ENCODE measurements at places on chromosomes 7 and 10.
A peak's percentile ranks its signal among the peaks of the same experiment; 100 is the strongest.

DNA sequence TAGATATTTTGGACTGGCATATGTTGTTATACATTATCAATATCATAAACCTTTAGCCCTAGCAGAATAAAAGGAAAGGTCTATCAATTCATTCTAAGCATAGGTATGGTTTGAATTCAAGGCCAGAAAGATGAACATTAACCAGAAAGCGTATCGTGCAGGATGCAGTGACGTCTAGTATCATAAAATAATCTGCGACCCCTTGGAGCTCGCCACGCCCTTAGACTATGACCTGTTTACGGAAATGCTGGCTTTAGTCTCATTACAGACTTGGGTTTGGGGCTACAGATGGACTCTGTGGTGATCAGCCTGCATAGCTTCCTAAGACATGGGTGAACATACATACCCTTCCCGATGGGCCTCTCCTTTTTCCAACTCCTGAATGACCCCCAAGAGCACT, 21.5 kb downstream of the INSYN2A start:
- no peak for DNase-seq

DNA sequence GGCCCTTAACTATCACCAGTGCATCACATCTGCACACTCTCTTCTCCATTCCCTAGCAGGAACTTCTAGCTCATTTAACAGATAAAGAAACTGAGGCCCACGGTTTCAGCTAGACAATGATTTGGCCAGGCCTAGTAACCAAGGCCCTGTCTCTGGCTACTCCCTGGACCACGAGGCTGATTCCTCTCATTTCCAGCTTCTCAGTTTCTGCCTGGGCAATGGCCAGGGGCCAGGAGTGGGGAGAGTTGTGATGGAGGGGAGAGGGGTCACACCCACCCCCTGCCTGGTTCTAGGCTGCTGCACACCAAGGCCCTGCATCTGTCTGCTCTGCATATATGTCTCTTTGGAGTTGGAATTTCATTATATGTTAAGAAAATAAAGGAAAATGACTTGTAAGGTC, 13.5 kb downstream of the AQP1 start:
- DNase-seq, result no peak

GRCh38 chr10:13302821-13303555, 3.1 kb upstream of the PHYH start:
- DNase-seq, result no peak

DNA sequence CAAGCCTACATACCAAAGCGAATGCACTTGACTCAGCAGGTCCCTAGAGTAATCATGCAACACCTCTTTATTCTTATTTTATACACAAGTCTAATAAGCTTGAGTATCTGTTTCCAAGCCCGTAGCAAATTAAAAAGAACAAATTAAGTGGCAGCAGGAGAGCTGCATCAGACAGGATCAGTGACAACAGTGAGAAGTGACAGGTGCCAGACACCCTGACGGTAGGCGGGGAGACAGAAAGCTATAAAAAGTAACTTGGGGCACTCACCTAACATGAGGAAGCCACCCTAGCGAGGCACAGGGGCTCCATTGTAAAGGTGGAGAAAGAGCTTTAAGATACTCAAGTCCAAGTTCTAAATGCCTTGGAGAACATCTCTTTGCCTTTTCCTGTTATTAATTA, 174.2 kb downstream of the PLXNA4 start:
- DNase-seq, result no peak

- DNase-seq, result no peak
Measured at GRCh38 chr10:111455776-111456426, 379.1 kb downstream of the ADRA2A start.

DNA sequence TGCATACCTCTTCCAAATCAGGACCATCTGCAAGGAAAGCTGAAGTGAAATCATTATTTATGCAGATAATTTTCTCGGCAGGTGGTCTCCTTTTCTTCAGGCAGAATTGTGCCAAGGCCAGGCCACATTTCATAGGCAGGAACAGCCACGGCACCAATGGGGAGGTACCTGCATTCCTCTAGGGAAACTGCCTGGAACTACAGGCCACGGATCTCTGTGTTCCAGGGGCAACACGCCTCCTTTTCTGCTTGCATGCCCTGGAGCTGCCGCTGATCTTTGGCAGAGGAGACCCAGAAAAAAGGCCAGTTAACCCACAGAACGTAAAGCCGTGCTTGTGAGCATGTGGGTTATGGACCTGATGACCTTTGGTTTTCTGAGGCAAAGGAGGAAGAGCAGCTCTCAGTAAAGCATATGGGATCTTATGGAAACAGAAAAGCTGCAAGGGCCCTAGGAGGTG, 111.2 kb upstream of the KIAA1217 start:
- DNase-seq, result no peak

DNA sequence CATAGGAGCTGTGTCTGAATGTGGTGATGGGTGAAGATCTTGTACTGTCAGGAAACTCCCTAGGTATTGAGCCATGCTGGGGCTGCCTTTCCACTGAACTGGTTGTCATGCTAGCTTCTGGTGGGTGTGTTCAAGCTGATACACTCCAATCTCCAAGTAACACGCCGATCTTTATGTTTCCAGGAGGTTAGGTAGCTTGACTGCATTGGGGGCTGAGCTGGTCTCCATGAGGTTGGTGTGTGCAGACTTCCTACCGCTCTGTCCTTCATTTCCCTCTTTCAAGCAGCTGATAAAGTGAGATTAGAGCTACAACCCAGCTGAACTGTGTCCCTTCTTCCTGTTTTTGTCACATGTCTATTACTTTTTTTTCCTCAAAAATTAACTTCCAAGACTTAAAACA, 265.5 kb downstream of the ANKRD30A start:
- DNase-seq, result no peak

GRCh38 chr7:106893591-106893990, 28.5 kb downstream of the PIK3CG start:
- no peak for DNase-seq

DNA sequence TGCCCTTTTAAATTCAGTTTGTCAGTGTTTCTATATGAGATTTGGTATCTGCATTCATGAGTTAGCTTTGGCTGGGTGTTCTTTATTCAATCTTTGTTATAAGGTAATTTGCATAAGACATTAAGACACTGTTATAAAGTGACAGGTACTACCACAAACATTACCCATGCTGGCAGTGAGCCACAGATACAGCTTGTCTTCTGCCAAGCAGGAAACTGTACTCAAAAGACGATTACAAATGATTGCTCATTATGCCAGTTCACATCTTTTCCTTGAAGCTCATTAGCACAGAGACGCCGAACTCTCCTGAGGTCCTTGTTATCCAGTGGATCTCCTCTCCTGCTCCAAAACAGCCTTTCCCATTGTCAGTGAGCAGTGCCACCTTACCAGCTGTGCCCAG, 30.4 kb downstream of the AMPH start:
- no peak for DNase-seq

GRCh38 chr10:132793871-132794849, 8.2 kb upstream of the NKX6-2 start:
- DNase-seq, result no peak

DNA sequence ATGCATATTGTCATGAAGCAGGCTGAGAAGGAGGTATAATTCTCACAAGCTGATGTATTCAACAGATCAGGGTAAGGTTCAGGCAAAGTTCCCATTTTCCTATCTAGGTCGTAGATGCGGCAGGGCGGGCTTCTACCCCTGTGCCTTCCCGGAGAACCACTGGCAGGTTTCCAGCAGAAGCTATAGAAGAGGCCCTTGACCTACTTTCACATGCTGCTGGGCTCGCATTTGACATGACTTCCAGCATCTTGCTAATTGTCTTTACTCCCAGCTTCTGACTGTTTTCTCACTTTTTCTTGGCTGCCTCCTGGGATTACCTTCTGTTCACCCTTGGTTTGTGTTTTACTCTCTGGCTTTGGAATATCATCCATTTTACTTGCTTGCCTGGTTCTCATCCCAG, 32.6 kb upstream of the ORC5 start:
- DNase-seq, result no peak

DNA sequence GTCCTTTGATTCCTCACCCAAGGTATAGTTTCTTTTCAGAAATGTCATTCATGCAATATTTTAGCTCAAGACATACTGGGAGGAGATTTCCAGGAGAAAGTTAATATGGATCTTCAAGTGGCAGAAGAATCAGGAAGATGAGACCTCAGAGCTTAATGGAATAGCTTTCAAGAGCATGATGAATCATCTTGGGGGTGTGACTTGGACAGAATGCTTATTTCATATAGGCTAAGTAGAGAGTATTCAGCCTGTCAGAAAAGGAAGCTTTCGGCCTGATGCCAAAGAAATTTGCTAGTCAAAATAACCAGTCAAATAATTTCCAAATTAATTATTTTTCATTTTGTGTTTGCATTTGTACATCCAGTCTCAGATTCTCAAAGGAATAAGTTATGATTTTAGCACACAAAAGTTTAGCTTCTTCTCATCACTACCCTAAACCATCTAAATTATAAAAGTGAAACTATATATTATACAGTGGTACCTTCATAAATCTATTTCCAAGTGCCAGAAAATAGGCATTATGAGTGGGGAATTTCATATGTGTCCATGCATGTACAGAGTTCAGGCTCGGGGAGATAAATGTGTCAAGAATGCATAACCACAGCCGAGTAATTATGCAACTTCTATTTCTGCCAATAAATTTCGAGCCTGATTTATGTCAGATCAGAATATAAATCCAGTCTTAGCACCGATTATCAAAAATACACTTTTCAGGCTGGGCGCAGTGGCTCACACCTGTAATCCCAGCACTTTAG, 27.3 kb upstream of the CALD1 start:
- DNase-seq, result no peak

GRCh38 chr7:139680676-139681462, 96.9 kb downstream of the HIPK2 start:
- no peak for DNase-seq

GRCh38 chr7:117200786-117201458, 121.9 kb downstream of the WNT2 start:
- DNase-seq, result no peak

DNA sequence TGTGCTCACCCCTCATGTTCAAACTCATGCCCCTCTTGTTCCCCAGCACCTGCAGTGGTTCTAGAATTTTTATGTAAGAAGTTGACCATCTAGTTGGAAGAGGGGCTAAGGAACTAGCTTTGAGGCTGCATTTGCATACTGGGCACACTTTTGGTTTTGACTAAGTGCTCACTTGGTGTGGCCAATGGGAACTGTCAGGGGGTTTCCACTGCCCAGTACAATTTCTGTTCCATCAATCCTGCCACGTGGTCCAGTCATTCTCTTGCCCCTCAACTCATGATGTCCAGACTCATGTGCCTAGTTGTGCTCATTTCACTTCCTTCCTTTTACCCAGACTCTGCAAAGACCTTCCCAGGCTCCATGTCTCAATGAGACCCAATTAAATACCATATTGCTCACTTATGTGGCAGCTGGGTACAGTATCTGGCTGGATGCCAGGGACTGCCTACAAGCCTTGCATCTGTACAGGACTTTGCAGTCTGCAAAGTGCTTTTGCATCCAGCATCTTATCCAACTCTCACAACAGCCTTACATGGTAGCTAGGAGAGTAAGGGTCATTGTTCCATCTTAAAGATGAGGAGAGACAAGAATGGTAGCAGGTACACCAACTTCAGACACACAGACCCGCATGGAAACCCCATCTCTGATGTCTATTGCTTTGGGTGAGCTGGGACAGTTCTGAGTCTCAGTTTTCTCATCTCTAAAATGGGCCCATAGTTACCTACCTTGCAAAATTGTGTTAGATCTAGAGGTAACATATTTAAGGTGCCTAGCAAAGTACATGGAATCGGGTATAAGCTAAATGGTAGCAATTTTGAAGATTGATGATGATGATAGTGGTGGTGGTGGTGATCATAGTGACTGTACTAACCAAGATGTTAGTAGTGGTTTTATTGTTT, 30.1 kb upstream of the KCNMA1 start:
- DNase-seq, result no peak

GRCh38 chr10:77158666-77159065, 478.9 kb downstream of the KCNMA1 start:
- no peak for DNase-seq

GRCh38 chr7:151954866-151955820, 1.1 kb upstream of the GALNTL5 start:
- DNase-seq, result no peak

GRCh38 chr7:111370002-111370401, 192.3 kb downstream of the IMMP2L start:
- no peak for DNase-seq

DNA sequence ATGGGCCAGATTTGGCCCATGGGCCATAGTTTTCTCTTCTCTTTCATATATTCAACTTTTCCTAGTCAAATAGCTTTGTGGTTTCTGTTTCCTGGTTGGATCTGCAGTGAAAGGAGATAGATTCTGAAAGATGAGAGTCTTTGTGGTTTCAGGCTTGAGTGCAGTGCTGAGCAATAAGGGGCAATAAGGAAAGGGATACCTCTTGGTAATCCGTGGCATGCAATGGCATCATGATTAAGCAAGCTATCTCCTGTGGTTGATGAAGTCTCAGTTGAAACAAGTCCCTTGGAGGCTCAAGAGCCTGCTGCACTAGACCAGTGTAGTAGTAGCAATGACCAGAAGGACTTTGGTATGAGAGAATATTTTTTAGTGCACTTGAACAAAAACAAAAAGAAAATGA, 187.7 kb upstream of the CNTNAP2 start:
- DNase-seq, result no peak

- DNase-seq, result no peak
Measured at GRCh38 chr7:78197447-78197846, 398.9 kb downstream of the PHTF2 start.

GRCh38 chr7:98286093-98286539, 4.6 kb downstream of the BRI3 start:
- DNase-seq, result peak; percentile 60

GRCh38 chr10:110829721-110830410, 41.9 kb upstream of the PDCD4 start:
- no peak for DNase-seq

DNA sequence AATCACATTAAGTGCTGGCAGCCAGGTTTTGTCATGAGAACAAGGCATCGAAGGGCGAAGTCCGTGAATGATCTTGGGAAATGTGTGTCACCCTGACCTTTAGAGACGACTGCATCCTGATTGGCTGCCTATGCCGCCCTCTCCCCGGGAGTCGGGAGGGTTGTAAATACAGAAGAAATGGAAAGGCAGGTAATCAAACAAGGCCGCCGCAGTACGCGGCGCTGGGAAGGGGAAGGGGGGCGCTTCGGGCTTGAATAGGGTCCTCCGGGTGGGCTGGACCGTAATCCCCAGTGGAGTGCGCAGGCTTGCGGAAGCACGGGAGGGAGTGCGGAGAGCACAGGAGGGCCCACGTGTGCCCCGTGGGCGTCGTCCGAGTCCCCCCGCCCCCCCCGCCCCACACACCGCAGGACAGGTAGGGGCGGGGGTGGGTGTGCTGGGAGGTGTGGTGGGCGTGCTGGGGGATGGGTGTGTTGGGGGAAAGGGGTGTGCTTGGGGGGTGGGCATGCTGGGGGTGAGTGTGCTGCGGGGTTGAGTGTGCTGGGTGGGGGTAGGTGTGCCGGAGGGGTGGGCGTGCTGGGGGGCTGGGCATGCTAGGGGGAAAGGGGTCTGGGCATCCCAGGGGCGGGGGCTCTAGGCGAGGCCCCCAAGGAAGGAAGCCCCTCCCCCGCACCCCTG, 169.4 kb downstream of the ARHGAP12 start:
- DNase-seq, result peak; percentile 68

- no peak for DNase-seq
Measured at GRCh38 chr7:139153832-139154231, 44.3 kb upstream of the ZC3HAV1 start.

GRCh38 chr10:124728071-124728829, 15.9 kb downstream of the FAM53B start:
- DNase-seq, result peak; percentile 37

GRCh38 chr7:120691915-120692314, 166.0 kb downstream of the TSPAN12 start:
- DNase-seq, result no peak

- no peak for DNase-seq
Measured at GRCh38 chr10:79320316-79320715, 27.0 kb upstream of the PPIF start.

- DNase-seq, result no peak
Measured at GRCh38 chr10:70482982-70483760, 4.6 kb downstream of the PALD1 start.
